LHCN-M2 (cell line): ENCODE measurements at places on chromosomes 1 and 21.

- DNase-seq: peak; percentile 23
Observed at GRCh38 chr21:27647401-27647800, 680.5 kb upstream of the ADAMTS5 start.

- DNase-seq: no peak
Observed at GRCh38 chr1:207754974-207755700, 3.3 kb downstream of the CD46 start.

GRCh38 chr1:172674831-172675613, 16.1 kb downstream of the FASLG start:
- DNase-seq: no peak

DNA sequence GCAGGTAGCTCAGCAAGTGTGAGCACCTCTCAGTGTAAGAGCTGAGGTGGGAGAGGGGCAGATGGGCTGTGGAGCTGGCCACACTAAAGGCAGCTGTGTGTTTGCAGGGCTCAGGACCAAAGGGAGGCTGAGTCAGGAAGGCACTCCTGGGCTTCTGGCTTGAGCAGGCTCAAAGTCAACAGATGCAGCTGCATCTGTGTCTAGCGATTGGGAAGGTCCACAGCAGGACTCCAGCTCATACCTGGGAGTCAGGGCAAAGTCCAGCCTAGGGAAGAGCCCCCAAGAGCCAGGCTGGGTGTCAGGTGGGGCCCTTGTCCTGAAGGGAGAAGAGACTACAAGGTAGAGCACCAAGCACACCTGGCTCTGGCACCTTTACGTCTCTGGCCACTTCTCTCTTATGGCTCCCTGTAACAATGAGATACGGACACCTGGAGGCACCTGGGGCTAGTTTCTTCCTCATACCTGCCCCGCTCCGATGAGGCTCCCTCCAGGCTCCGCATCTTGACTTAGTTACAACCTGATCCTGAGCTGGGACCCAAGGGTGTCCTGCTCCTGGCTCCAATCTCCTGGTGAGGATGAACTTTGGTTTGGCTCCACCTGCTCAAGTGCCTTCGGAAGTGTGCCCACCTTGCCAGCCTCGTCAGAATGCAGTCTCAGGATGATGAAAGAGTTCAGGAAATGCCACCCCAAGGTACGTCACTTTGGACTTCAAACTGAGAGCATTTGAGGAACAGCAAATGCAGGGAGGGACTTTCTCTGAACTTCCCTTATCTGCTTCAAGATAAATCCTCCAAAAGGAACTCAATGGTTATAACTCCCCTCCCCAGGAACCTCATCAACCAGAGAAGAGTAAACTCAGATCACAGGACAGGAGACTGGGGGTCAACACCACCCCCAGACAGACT, 21.5 kb upstream of the SLC2A1 start:
- DNase-seq: no peak

GRCh38 chr1:8544644-8545043, 226.7 kb downstream of the SLC45A1 start:
- DNase-seq: no peak
